ENCODE measurements at places on chromosomes 1 and 21. TPM values are rescaled to one million over a fixed set of nuclear protein-coding genes. Genes with fewer than 3 reads are reported as not detected.
A peak's percentile ranks its signal among the peaks of the same experiment; 100 is the strongest.

KCNK2 gene
- 1.4 TPM for polyA plus RNA-seq

SLC1A7 gene
- polyA plus RNA-seq, result 8.6 TPM

GRCh38 chr1:179087665-179088064 is 5.8 kb downstream of the TOR3A start:
- no peaks in the 10 kb centered on the region for H3K27me3 ChIP-seq
- H3K4me1 ChIP-seq, result peaks cover 12% of the 10 kb centered on the region
- peak; percentile 12 for DNase-seq
- H3K27ac ChIP-seq, result no peak overlapping the region
- no peak overlapping the region for H3K4me3 ChIP-seq

CELA2B gene
- not detected for polyA plus RNA-seq

GRCh38 chr1:4684864-4685522 is 30.6 kb downstream of the AJAP1 start:
- H3K27me3 ChIP-seq, result no peaks in the 10 kb centered on the region
- no peak for DNase-seq
- no peak overlapping the region for H3K27ac ChIP-seq
- H3K4me3 ChIP-seq, result no peak overlapping the region

- H3K4me3 ChIP-seq, result no peak overlapping the region
- H3K27ac ChIP-seq, result peak overlapping the region; percentile 46
- no peaks in the 10 kb centered on the region for H3K36me3 ChIP-seq
- DNase-seq, result peak; percentile 40
- H3K4me1 ChIP-seq, result peaks cover 11% of the 10 kb centered on the region
Observed at GRCh38 chr1:57319165-57319564, 104.7 kb downstream of the DAB1 start.

DNA sequence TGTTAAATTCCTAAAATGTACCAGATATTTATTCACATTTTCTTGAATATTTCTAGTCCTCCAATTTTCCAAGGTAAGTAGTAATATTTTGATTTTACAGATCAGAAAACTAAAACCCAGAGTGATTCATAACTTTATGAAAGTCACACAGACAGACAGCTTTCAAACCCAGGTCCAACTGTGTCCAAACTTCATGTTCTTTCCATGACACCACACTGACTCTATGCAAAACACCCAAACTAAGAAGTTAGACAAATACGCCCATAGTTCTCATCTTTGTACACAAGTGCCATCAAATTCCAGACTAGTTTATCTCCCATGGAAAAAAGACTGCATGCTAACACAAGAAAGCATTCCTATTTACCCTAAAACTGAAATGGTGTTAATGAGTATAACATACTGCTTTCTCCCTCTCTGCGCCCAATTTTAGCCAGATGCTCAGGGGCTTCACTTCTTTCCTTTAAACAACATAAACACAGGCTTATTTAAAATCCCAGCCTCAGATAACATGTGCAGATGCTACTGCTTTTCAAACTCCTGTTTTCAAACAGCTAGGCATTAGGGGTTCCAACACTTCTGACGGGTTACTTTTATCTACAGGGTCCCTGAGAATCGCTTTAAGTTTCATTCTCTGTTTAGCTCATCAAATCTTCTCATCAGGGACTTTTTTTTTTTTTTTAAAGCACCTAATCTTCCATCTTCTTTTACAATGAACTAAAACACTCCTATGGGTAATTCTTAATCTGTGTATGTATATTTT is 44.6 kb downstream of the WASF2 start:
- H3K27me3 ChIP-seq, result no peaks in the 10 kb centered on the region
- DNase-seq, result no peak
- no peaks in the 10 kb centered on the region for H3K36me3 ChIP-seq
- no peak overlapping the region for H3K4me3 ChIP-seq
- H3K4me1 ChIP-seq, result no peaks in the 10 kb centered on the region

- no peak overlapping the region for H3K27ac ChIP-seq
- H3K4me3 ChIP-seq, result no peak overlapping the region
- H3K27me3 ChIP-seq, result no peaks in the 10 kb centered on the region
- H3K36me3 ChIP-seq, result no peaks in the 10 kb centered on the region
- DNase-seq, result no peak
Observed at GRCh38 chr1:118204648-118205047, 19.6 kb upstream of the SPAG17 start.

- peaks cover 16% of the 10 kb centered on the region for H3K4me1 ChIP-seq
- H3K27ac ChIP-seq, result peak overlapping the region; percentile 84
- no peaks in the 10 kb centered on the region for H3K36me3 ChIP-seq
Observed at GRCh38 chr1:198187973-198188588, 31.3 kb downstream of the NEK7 start.

- no peaks in the 10 kb centered on the region for H3K4me1 ChIP-seq
- no peaks in the 10 kb centered on the region for H3K36me3 ChIP-seq
- DNase-seq, result no peak
- no peak overlapping the region for H3K27ac ChIP-seq
- H3K4me3 ChIP-seq, result no peak overlapping the region
Observed at GRCh38 chr1:53467391-53467790, 8.2 kb downstream of the DMRTB1 start.

DNA sequence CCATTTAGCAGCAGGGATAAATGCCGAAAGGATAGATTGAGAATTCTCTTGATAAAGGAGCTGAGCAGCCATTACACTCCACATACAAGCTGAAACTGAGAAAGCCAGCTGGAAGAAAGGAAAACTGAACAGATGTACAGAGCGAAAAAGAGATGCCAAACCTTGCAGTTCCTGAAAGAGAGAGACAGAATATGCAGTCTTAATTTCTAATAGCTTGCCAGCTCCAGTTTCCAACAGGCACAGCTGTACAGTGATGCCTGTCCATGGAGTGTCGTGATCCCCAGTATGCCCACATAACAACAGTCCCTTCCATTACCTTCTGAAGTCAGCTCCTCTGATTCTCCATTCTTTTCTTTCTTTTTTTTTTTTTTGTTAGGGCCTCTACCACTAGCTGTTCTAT is 22.7 kb downstream of the ABL2 start:
- H3K36me3 ChIP-seq, result peaks cover 2% of the 10 kb centered on the region

DNA sequence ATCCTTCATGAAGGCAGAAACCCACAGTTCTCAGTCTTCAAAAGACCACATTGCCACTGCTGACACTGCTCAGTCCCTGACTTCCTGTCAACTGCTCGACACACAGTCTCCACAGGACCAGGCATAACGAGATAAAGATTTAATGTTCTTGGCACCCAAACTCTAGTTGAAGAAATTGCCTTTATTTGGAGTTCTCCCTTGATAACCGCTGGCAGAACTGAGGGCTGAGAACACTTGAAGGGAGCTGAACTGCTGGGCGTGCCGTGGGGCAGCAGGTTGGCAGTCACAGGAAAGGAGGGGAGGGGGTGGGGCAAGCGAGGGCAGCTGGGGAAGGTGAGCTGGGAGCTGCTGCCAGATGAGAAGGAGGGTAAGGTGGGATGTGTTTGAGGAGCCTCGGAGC is 15.9 kb downstream of the HENMT1 start:
- H3K27me3 ChIP-seq, result no peaks in the 10 kb centered on the region
- no peak for DNase-seq
- no peak overlapping the region for H3K4me3 ChIP-seq
- H3K27ac ChIP-seq, result no peak overlapping the region

RASSF5 gene
- 3.2 TPM for polyA plus RNA-seq

DNA sequence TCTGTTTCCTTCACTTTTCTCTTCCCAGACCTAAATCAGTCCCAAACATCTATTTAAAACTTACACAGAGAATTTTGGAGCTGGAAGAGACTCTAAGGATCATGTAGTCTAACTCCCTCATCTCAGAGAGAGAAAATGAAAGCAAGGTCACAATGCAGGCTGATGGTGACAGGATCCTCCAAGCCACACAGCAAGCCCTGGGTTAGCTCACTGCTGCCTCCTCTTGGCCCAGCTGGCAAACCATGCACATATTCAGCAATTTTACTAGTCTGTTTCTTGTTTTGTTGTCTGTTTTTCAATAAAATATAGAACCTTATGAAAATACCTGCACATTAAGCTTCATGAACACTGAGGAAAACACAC is 27.7 kb upstream of the LY9 start:
- H3K36me3 ChIP-seq, result no peaks in the 10 kb centered on the region
- H3K27me3 ChIP-seq, result no peaks in the 10 kb centered on the region
- DNase-seq, result peak; percentile 79
- no peak overlapping the region for H3K27ac ChIP-seq

DNA sequence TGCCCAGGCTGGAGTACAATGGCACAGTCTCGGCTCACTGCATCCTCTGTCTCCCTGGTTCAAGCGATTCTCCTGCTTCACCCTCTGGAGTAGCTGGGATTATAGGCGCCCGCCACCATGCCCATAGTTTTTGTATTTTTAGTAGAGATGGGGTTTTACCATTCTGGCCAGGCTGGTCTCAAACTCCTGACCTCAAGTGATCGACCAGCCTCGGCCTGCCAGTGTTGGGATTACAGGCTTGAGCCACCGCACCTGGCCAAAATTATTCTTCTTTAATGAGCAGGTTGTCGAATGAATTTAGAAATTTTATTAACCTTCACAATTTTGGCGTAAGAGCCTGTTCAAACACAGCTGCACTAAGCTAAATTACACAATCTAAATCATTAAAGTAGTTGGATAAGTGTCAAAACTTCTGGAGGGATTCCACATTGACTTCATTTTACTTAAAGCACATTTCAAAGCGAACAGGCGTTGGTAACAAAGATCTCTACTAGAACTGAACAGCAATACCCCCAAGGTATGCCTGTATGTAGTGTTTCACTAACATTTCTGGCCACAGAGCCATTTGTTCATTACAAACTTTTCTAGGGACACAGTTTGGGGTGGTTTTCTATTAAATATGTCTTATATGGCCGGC is 5.2 kb upstream of the CTH start:
- no peak overlapping the region for H3K27ac ChIP-seq
- no peak overlapping the region for H3K4me3 ChIP-seq
- H3K4me1 ChIP-seq, result no peaks in the 10 kb centered on the region
- H3K36me3 ChIP-seq, result no peaks in the 10 kb centered on the region
